ENCODE measurements at places on chromosomes 7 and 10.

DNA sequence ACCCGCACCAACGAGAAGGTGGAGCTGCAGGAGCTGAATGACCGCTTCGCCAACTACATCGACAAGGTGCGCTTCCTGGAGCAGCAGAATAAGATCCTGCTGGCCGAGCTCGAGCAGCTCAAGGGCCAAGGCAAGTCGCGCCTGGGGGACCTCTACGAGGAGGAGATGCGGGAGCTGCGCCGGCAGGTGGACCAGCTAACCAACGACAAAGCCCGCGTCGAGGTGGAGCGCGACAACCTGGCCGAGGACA is 1.6 kb downstream of the VIM start:
- no peak for DNase-seq

DNA sequence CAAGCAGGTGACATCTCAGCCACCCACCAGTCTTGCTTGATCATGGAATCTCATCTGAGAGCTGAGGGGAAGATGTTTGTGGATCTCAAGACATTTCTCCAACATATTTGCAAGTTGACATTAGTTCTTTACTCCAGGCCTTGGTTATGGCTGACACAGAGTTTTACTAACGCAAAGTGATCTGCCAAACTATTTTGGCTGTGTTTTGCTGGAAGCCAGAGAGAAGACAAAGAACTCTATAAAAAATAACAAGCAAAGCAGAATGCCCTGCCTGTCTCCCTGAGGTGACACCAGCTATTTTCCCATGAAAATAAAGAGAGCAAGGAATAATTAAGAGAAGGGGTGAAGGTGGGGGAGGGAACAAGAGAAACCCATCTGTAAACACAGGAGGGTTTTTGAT is 286.4 kb downstream of the WDR11 start:
- DNase-seq = no peak

DNA sequence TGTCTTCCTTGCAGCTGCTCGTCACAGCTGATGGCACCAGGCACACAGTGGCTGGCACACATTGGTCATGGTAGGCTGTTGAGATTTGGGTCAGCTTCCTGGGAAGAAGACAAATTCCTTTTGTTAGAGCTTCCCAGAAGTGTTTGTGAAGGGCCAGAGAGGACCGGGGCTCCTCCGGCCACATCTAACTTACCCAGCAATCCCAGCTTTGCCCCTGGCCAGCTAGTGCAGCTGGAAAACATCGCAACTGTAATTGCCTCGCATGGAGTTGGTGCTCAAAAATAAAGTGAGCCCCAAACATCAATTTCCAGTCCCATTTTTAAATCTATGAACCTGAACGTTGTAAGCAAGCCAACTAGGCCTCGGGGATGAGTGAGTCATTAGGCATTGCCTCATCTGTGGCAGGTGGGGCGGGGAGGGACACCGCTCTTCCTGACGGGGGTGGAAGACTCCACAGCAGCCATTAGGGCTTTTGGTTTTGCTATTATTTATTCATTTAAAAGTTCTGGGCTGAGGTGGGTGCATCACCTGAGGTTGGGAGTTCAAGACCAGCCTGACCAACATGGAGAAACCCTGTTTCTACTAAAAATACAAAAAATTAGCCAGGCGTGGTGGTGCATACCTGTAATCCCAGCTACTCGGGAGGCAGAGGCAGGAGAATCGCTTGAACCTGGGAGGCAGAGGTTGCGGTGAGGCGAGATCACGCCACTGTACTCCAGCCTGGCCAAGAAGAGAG is 12.4 kb downstream of the CPA5 start:
- DNase-seq = peak; percentile 49

DNA sequence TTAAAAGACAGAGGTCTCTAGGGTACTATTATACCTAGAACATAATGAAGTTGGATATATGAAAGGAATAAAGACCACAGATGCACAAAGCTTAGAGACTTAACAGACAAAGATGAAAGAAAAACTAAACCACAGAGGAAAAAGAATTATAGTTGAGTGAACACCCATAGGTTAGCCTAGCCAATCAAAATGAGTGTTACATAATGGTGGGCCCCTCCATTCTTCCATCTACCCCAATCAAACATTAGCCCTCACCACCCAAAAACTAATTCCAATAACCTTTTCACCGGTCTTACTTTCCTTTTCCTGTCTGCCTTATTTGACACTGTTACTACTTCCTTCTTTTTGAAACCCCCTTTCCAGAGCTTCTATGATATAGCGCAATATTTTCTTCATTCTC is 130.1 kb downstream of the ELMO1 start:
- DNase-seq = no peak

DNA sequence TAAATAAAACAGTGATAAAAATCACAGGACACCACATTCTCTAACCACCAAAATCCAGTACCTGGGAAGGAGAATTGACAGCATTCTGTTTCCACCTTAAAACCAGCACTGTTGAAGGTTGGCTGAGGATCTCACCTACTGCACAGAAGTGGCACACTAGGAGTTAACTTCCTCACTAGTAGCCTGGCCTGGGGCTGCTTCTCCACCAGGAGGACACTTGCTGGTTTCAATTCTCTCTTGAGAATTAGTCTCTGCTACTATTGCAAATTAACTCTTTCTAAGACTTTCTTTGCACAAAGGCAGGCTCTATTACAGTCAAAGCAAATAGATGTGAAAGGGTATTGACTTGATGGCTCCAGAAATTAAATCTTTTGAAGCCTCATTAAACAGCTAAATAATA is 2.3 kb upstream of the CTTNBP2 start:
- no peak for DNase-seq

- DNase-seq = no peak
Measured at GRCh38 chr7:136910771-136911170, 42.3 kb downstream of the CHRM2 start.

- peak; percentile 53 for DNase-seq
Measured at GRCh38 chr7:155489862-155490696, 32.1 kb downstream of the EN2 start.
